ENCODE measurements at places on chromosomes 4 and X. TPM values are rescaled to one million over a fixed set of nuclear protein-coding genes. Genes with fewer than 3 reads are reported as not detected.

- no peaks in the 10 kb centered on the region for H3K36me3 ChIP-seq
- H3K27ac ChIP-seq: no peak overlapping the region
- H3K4me1 ChIP-seq: no peaks in the 10 kb centered on the region
- DNase-seq: peak; percentile 57
These were observed 7.6 kb downstream of the CITED1 start for GRCh38 chrX:72297953-72298730.

DNA sequence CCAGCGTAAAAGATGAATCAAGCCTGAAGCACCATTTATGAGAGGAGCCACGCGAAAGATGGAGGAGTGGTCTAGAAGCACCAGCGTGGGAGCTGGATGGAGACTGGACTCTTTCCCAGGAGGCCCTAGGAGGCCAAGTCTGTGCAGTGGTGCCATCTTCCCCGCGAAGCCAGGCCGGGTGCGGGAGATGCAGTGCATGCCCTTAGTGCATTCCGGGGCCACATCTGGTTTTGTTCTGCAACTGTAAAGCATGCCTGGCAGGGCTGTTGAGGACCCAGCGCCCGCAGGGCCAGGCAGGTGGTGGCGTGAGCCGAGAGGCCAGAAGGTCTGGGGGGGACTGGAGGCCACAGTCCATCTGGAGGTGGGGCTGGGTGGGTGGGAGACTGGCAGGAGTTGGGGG, 78.6 kb upstream of the ADRA2C start:
- H3K4me1 ChIP-seq: no peaks in the 10 kb centered on the region
- peaks cover 5% of the 10 kb centered on the region for H3K27me3 ChIP-seq
- H3K4me3 ChIP-seq: no peak overlapping the region

- H3K36me3 ChIP-seq: no peaks in the 10 kb centered on the region
- H3K27me3 ChIP-seq: no peaks in the 10 kb centered on the region
- no peak for DNase-seq
- H3K27ac ChIP-seq: no peak overlapping the region
- no peaks in the 10 kb centered on the region for H3K4me1 ChIP-seq
- no peak overlapping the region for H3K4me3 ChIP-seq
These were observed 8.4 kb upstream of the TBL1X start for GRCh38 chrX:9456250-9457074.

GRCh38 chr4:1226144-1226481, 22.8 kb downstream of the CTBP1 start:
- H3K4me3 ChIP-seq: no peak overlapping the region
- H3K36me3 ChIP-seq: peaks cover 54% of the 10 kb centered on the region

GRCh38 chrX:107574054-107574683, 54.1 kb upstream of the PRPS1 start:
- no peak for DNase-seq
- peaks cover 5% of the 10 kb centered on the region for H3K27me3 ChIP-seq
- no peak overlapping the region for H3K4me3 ChIP-seq
- H3K27ac ChIP-seq: peak overlapping the region; percentile 92
- H3K4me1 ChIP-seq: peaks cover 26% of the 10 kb centered on the region
- no peaks in the 10 kb centered on the region for H3K36me3 ChIP-seq

GRCh38 chrX:53261355-53261972, 19.9 kb downstream of the IQSEC2 start:
- no peak for DNase-seq
- H3K27me3 ChIP-seq: peaks cover 24% of the 10 kb centered on the region
- H3K36me3 ChIP-seq: no peaks in the 10 kb centered on the region

The ODAM gene
- not detected for total RNA-seq

The PHEX gene
- total RNA-seq: 0.88 TPM

The CXorf49 gene
- not detected for total RNA-seq

The MTHFD2L gene
- total RNA-seq: 13.0 TPM

Measured in osteoblast (primary cell).